OCI-M1 (cell line): ENCODE measurements at places on chromosomes 11 and 22.

GRCh38 chr11:134847083-134847715 is 435.2 kb upstream of the B3GAT1 start:
- DNase-seq: no peak

GRCh38 chr11:14106303-14107049 is 144.0 kb downstream of the SPON1 start:
- DNase-seq: no peak

DNA sequence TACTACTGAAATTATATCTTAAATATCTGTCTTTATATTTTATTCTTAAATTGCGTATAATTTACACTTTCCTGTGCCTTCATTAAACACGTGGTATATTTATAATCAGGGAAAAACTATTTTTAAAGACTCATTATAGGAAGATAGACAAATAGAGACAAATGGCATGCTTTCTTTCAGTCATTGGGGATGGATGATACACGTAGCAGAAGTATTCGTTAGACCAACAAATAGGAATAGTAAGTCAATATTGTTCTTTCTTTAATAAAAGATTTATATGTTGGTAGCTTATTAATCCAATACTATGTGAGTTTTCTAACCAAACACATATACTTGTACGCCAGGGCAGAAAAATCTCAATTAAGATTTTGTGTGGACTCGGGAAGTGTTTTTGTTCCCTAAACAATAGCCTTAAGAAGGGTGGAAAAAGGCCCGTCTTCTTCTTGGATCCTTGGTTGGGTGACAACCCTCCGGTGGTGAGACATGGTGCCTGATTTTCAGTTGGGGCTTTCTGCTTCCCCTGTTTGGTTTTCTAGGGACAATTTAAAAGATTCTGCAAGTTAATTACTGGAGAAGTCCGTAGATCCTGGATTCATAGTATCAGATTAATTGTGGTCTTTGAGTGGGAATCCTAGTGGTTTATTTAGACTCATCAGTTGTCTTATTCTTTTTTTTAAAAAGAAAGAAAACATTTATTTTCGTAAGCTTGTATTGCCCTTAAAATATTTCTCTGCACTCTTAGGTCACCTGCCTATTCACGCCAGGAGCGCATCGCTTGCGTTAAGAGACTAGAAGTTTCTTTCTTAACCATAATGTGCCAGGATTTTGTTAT is 83.5 kb upstream of the WNT7B start:
- DNase-seq: no peak

DNA sequence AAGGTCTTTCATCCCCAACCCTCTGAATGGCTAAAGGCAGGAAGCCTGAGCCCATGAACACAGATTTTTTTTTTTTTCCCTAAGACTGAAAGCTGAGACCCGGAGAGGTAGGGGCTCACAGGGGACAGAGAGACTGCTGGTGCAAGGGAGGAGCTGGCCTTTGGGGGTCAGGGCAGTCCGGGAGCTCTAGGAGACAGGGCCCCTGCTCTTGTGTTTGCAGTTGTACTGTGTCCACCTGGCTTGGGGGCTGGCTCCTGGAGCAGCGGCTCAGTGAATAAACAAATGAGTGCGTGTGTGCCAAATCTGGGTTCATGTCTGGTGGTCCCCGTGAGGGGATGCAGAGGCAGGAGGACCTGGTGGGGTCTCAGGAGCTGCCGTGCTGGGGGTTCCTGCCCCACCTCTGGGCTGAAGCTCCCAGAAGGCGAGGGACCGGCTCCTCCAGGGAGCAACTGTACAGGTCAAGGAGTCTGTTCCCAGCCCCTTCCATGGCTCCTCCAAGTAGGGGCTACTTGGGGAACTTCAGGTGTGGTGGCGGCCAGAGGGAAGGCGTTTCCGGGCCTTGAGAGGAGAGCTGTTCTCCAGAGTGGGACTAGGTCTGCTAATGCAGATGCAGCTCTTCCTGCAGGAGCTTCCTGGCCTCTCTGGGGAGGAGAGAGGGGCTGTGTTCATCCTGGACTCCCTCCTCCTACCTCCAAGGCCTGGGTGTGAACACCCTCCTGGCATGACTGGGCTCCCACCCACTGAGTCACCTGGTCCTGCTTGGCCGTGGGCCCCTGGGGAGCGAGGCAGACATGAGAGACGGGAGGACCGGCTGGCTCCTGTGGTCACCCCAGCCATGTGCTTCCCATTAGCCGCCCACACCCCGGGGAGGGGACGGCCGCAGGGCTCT is 57.6 kb downstream of the FBXO7 start:
- DNase-seq: no peak

GRCh38 chr22:42811459-42811858 is 45.6 kb downstream of the ARFGAP3 start:
- no peak for DNase-seq

DNA sequence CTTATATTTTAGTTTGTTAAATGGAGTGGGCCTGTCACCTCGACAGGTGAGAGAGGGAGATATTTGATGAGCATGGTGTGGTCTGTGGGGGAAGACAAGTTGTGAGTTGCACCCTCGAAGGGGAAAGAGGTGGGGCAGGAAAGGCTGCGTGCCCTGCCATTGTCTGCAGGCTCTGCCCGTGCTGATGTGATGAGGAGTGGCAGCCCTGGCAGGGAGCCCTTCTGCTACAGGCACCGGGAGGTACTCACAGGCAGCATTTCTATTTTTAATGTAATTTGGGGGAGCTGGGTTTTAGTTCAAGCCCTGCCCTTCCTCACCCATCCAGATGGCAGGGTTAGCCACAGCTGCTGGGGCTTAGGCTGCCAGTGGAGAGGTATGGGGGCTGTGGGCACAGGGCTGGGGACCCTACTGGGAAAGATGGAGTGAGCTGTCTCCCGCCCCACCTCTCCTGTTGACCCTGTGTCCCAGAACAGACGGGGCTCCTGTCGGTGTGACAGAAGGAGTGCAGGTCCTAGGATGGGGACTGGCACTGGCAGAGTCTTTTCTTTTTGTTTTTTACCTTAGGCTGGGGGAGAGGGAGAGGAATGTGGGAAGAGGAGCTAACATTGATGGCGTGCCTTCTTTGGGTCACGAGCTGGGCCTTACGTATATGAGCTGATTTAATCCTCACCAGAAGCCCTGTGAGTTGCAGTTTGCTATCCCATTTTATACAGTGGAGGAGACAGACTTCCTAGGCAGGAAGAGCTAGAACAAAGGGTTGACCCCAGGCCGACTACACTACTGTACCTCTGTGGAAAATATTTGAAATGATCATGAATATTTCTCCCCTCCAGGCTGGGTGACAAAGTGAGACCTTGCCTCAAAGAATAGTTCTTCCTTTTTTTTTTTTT is 51.6 kb downstream of the CEP164 start:
- DNase-seq: no peak

- no peak for DNase-seq
Observed at GRCh38 chr11:62912268-62912667, 8.9 kb downstream of the CHRM1 start.

- DNase-seq: no peak
Observed at GRCh38 chr22:27083610-27084009, 426.2 kb downstream of the MIAT start.

DNA sequence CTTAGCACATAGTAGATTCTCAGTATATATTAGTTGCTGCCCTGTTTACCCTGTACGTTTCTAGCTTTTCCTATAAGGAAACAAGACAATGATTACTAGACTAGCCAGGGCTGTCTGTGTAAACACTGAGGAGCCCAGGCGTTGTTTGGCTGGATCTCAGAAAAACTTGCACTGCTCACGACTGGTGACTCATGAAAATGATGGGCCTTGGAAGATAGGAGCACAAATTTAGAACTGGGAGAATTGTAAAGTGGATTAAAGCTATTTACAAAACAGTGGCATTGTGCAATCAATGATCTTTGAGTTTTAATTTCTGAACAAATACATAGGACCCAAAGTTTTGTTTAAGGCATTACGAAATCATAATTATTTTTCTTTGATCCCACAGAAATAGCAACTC is 276.9 kb downstream of the FAM76B start:
- peak; percentile 37 for DNase-seq

DNA sequence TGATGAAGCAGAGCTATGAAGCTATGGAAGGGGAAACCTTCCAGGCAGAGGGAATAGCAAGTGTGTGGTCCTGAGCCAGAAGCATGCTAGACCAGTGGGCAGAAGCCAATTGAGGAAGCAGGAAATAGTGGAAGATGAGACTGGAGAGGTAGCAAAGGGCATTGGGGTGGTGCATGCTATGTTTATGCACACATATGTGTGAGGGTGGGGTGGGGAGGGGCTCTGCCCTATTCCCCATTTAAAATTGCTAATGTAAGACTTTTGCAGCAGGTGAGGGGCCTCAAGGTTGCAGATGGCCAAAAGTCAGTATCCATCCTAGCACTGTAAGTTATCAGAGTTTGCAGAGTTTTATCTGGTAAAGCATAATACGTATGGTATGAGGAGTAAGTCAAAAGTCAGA is 626.6 kb upstream of the KIRREL3 start:
- no peak for DNase-seq

DNA sequence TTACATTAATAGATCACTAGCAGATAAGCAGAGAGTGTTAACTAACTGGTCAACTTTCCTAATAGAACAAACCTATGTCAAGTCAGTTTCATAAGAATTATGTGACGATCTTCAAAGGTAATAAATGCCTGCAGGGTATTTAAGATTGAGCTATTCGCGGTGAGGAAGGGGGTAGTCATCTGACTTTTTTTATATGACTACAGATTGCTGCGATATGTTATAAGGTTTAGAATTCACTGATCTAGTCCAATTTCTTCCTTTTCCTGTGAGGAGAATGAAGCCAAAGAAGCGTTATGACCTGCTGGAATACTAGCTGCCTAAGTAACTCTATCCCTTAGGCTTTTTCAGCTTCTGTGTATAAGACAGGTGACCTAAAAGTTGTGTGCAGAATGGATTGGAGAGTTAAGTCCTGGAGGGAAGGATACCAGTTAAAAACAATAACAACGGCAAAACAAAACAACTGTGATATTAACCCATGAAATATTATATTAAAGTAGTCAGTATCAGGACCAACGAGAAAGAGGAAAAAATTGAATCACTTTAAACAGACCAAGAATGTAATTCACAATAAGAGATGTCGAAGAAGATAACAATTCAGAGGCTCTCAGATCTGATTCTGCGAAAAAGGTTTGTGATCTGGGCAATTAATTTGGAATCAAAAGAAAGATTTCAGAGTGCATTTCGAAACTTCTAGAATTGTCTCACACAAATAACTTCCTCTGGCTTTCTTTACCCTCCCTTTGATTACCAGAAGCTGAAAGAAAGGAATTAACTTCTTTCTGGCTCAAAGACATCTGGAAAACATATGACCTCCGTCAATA is 630 bp downstream of the CASP4 start:
- no peak for DNase-seq

GRCh38 chr11:115521825-115522224 is 17.6 kb upstream of the CADM1 start:
- no peak for DNase-seq
